ENCODE measurements at places on chromosomes 3 and 15. TPM values are rescaled to one million over a fixed set of nuclear protein-coding genes. Genes with fewer than 3 reads are reported as not detected.

The B3GALNT1 gene
- total RNA-seq: 3.0 TPM

The NDUFB5 gene
- total RNA-seq: 88.2 TPM

The TTLL13 gene
- not detected for total RNA-seq

The KCNH8 gene
- total RNA-seq: 0.07 TPM

The TMEM266 gene
- not detected for total RNA-seq

The CP gene
- total RNA-seq: not detected

The ATXN7 gene
- total RNA-seq: 29.2 TPM

The FRMD5 gene
- total RNA-seq: 0.98 TPM
